Skeletal muscle cell (primary cell): ENCODE measurements at places on chromosomes 7 and 10.
A peak's percentile ranks its signal among the peaks of the same experiment; 100 is the strongest.

DNA sequence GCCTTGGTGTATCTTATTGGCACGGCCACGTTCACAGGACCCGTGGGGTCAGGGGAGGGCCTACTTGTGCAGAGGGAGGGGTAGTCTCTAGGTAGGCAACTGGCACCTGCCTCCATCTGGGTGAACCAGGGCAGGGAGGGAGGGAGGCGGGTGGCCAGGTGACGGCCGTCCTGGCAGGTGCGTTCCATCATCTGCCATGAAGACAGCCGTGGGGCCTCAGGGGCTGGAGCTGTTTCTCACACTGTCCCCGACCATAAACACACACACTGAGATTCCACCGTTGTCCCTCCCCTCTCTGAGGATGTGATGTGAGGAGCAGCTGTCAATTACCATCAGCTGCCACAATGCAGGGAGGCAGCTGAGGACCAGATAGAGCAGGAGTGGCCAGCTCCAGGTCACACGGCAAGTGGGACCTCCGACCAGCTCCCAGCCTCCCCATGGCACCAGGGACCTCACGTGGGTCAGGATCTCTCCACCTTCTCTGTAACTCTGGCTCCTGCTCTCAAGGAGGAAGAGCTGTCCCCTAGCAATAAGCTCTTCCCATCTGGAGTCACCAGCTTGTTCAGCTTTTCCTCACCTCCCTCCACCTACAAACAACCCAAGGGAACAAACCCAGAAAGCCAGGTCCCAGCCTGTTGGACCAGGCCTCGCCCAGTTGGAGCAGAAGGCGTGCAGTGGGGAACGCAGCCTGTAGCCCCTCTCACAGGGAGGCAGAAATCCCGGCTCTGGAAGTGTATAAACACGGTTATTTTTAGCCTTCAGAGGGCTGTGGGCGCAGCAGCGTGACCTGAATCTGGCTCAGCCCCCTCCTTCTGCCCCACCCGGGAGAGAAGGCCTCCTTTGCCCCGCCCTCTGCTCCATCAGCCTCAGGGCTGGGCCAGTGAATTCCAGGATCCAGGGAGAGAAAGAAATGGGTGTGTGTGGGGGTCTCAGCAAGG lies 33.1 kb downstream of the ZMIZ1 start:
- DNase-seq = no peak

- no peak for DNase-seq
Measured at GRCh38 chr10:113516061-113516460, 36.8 kb upstream of the HABP2 start.

DNA sequence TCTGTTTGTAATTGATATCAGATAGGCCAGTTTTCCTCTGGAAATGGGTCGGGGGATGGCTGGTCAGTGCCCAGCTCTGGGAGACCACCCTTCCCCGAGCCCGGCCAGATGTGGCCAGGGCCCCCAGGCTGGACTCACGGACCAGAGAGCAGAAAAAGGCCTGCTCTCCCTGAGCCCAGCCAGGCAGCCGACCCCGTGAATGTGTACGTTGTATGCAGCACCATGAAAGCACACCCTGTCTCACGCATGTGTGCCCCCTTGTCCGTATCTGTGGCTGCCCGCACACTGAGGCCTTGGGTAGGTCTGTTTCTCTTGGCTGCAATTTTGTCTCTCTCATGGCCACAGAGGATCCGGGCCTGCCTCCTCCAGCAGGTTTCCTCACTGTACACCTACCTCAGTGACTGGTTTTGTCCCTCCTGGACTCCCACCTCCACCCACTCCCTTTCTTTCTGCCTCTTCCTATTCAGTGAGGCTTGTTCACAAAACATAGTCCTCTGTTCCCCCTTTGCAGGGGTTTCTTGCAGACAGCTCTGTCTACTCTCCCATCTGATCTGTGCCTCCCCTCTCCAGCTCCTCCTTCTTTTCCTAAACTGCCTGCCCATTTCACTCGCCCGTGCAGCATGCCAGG lies 23.6 kb upstream of the ANKRD2 start:
- no peak for DNase-seq

GRCh38 chr7:27221201-27221797 lies 21.3 kb upstream of the EVX1 start:
- no peak for DNase-seq

- DNase-seq = no peak
Measured at GRCh38 chr10:79404690-79405131, 40.7 kb downstream of the ZCCHC24 start.

- DNase-seq = no peak
Measured at GRCh38 chr7:42489299-42489698, 252.3 kb upstream of the GLI3 start.

DNA sequence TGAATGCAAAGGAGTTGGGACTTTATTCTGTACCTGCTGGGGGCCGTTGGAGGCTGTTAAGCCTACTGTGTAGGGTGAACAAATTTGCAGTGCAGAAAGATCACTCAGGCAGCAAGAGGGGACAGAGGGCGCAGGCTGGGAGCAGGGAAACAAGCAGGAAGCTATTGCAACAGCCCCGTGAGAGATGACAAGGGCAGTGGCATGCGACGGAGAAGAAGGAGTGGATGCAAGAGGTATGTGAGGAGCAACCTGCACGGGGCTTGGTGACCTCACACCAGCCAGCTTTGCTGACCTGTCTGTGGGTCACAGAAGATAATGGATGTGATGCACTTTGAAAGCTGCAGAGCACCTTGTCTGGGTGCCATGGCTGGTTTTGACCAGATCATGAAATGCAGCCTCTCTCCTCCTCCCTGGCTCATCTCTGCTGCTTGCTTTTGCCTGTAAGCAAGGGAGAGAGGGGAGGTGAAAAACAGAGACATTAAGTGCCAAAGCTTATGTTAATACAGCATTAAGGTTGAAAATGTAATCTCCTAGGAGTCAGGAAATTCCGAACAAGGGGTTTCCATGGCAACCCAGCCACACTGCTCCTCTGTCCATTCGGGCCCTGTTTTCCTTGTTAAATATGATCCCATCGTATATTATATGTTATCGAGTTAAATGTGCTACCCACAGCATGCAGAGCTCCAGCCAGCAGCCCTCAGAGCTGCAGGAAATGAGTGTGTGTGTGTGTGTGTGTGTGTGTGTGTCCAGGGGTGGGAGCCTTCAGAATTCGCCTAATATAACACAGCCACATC lies 314.3 kb upstream of the ZMIZ1 start:
- peak; percentile 67 for DNase-seq

DNA sequence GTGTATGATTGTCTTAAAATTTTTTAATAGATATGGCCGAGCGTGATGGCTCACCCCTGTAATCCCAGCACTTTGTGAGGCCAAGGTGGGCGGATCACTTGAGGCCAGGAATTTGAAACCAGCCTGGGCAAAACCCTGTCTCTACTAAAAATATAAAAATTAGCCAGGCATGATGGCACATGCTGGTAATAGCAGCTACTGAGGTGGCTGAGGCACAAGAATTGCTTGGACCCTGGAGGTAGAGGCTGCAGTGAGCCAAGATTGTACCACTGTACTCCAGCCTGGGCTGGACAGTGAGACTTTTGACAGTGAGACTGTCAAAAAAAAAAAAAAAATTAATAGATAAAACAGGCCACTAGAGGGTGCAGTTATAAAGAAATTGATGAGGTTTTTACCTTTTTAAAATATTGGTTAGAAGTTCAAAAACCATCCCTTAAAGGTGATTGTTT lies 20.5 kb downstream of the NOM1 start:
- DNase-seq = no peak

DNA sequence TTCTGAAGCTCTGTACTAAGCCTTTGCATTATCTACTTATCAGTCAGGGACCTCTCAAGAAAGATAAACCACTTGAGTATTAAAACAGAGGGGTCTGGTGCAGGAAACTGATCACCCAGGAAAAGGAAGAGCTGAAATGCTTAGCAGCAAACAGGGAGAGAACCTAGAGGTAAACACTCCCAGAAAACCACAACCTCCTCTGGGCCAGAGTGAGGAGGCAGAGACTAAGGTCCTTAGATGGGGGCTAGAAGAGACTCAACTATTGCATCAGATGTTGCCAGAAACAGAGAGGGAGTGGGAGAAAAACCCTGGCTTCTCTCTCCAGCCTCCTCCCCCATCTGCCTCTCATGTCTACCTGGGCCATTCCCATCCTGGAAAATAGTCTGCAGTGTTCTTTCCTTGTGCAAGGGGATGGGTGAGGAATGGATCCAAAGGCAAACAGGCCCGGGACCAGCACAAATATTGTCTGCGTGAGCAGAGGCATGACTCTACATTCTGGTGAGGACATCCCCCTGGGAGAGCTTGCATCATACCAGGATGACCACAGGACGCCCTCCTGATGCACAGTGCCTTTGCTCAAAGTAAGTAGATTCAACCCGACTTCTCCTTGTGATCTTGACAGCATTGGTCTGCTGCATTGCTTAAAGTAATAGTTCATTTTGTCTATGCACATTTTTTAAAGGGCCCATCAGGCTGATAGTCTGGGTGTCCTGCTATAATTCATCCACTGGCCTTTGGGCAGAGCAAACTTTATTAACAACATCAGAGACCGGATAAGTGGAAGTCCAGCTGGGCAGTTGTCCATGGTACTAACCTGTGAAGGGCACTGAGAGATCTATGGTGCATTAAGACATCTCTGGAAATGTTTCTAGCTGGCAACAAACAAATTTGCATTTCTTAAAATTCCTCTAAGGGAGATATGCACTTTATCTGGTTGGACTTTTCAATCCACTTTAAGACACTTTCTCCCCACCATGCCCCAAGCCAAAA lies 22.4 kb upstream of the ODAD2 start:
- peak; percentile 20 for DNase-seq

DNA sequence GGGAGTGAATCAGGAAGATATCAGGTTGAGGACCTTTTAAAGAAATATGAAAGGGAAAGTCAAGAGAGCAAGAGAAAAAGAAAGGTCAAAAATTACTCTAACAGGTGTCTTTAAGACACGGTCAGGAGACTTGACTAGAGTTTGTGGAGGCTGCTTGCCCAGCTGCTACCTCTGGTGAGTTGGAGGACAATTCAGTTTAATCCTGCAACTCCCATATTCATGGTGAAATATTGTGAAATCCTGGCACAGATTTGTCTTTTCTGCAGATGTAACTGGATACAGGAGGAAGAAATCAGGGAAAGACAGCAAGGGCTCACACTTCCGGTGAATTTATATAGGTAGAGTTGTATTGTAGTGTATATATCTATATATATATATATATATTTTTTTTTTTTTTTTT lies 93.5 kb downstream of the AKAP9 start:
- peak; percentile 5 for DNase-seq

DNA sequence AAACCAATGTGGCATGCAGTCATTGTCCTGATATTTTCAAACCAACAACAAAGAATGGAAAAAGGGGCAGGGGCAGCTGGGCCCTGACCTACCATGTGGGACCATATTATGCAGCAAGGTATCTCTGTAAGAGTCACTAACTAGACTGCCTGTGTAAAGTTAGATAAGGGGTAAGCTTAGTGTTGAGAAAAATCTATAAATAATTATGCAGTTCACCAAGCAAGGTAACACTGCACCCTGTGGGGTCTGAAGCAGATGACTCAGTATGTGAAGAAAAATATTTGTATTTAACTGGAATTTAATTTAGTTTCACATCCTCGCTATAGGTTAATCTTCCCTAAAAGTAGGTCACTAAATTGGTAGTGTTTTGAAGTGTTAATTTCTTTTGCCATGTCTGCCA lies 99.3 kb downstream of the PPP1R3A start:
- DNase-seq = no peak

DNA sequence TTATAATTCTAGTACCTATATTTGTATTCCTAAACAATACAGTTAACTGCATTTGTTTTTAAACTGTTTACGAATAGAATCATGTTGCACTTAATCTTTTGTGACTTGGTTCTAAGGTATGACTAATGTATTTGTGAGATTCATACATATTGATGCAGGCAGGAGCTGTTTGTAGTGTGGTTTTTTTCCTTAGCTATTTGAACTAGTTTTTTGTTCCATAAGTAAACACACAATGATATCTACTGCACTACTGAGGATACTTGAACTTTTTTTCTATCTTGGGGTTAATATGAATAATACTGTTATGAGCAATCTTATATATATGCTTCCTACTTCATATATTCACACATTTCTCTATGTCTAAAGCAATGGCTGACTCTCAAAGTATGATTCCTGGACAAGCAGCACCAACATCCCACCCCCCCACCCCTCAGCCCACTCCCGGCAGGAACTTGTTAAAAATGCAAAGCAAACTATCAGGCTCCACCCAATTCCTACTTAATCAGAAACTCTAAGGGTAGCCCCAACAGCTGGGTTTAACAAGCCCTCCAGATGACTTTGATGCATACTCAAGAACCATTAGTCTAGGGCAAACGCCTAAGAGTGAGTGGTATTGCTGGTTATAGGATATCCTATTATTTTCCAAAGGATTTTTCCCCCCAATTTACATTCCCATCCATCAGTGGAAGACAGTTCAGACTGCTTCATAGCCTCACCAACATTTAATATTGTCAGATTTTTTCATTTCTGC lies 25.8 kb downstream of the BRAF start:
- DNase-seq = no peak

GRCh38 chr10:129272176-129272575 lies 194.9 kb upstream of the MGMT start:
- no peak for DNase-seq
